ENCODE measurements at places on chromosomes 6 and 20.

GRCh38 chr6:166333172-166333995 lies 9.0 kb downstream of the SFT2D1 start:
- DNase-seq, result no peak

GRCh38 chr6:123333000-123333756 lies 303.6 kb downstream of the TRDN start:
- no peak for DNase-seq

DNA sequence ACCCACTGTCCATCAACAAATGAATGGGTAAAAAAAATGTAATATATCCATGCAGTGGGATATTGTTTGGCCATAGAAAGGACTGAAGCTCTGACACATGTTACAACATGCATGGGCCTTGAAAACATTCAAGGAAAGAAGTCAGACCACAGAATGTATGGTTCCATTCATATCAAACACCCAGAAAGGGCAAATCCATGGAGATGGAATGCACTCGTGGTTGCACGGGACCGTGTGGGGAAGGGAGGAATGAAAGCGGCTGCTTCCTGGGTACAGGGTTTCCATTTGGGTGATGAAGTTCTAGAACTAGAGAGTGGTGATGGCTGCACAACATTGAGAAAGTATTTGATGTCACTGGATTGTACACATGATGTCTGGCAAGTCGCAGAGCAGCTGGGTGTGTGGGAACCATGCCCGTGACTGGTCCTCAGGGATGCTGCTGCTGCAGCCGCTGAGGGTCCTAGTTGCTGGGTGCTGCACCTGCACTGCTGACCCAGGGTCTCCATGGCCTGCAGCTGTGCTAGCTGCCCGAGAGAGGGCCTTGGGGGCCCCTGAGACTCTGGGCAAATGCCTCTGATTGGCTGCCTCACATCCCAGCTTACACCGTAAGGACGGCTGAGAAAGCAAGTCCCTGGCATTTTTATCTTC lies 220.3 kb downstream of the NRN1 start:
- no peak for DNase-seq

GRCh38 chr6:166459272-166459671 lies 76.5 kb upstream of the MPC1 start:
- no peak for DNase-seq

GRCh38 chr6:130647246-130647645 lies 180.0 kb upstream of the SMLR1 start:
- DNase-seq, result no peak

GRCh38 chr20:3812975-3813847 lies 7.1 kb upstream of the AP5S1 start:
- DNase-seq, result no peak

DNA sequence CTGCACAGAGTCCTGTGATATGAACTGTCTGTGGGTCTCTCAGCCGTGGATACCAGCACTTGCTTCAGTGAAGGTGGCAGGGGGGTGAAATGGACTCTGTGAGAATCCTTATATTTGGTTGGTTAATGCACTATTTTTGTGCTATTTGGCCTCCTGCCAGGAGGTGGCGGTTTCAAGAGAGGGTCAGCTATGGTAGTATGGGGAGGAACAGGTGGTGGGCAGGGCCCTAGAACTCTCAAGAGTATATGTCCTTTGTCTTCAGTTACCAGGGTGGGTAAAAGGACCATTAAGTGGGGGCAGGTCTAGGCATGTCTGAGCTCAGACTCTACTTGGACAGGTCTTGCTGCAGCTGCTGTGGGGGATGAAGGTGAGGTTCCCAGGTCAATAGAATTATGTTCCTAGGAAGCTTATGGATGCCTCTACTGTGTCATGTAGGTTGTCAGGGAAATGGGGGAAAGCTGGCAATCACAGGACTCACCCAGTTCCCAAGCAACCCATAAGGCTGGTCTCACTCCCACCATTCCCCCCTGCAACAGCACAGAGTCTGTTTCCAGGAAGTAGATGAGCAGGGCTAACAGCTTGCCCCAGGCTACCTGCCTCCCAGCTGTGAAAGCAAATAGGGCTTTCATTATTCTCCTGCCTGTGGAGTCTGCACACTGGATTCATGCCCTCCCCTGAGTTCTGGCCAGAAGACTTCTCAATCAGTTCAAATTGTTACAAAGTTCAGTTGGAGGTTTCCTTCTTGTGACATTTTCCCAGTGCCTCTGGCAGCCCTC lies 56.8 kb upstream of the PHIP start:
- DNase-seq, result no peak

DNA sequence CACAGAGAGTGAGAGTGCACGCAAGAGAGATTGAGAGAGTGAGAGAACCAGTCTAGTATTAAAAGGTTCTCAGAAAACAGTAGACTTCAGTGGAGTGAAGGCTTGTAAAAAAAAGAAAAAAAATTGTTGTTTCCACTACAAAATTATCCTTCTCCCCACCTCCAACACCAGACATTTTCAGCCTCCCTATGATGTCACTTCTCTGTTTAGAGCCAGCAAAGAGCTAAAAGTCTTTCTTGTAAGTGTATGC lies 77.8 kb downstream of the BACH2 start:
- DNase-seq, result no peak

DNA sequence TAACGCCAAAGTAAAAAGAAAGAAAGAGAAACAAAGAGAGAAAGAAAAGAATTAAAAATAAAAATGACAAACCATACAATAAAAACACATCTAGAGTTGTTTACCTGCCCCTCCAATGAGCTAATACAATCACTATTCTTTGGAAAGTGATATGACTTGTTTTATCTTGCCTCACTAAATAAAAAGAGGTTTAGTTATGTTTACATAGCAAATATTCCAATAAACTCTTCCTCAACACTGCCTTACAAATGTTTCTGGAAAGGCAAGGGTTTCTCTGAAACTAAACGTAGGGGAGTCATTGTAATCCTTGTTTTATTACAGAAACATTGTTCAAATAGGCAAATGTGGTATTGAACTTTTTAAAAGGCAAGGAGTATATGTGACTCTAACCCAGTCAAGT lies 396.2 kb downstream of the EPM2A start:
- DNase-seq, result no peak

- DNase-seq, result no peak
Measured at GRCh38 chr6:142417331-142417750, 115.5 kb downstream of the ADGRG6 start.

DNA sequence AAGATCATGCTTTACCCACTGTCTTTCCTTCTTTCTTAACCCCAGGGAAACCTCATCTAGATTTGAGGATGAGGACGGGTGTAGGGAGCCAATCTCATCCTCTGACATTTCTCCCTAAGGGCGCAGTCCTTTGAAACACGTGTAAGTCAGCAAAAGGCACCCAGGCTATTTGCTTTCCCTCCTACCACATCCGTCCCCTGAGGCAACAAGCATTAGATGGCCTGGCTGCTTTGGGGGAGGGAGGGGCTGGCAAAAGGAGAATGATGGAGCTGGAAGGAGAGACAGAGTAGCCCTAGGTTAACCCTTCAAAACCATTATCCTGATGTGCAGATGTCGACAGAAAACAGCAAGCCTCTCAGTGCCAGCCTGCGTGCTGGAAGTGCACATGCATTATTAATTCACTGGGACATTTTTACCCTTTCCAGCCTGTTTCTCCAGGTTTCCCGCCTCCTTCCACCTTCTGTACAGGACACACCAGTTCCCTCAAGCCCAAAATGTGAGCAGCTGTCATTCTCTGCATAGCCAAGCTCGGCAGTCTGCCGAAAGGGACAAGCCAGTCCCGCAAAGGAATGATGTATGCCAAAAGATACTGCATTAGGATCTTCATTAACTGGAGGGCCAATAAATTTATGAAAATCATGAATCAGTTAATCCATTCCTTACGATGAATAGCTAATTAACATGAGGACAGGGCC lies 547.2 kb downstream of the CD83 start:
- no peak for DNase-seq

GRCh38 chr6:23783901-23784300 lies 342.1 kb upstream of the NRSN1 start:
- DNase-seq, result no peak

DNA sequence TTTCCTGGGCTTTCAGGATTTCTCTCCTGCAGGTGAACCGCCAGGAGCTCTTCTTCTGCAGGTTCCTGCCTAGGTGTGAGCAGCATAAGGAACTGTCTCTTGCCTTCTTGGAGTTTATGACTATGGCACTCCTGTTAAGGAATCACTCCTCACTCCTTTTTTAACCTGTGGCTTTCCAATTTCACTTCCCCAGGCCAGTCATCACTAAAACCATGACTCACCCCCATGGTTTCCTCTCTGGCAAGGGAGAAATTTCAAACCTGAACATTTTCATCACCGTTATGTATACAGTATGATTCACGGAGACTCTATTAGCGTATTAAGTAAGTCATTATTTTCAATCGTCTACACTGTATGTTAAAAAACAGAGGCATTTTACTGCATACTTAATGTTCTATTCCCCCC lies 78.2 kb upstream of the ARID1B start:
- DNase-seq, result no peak

DNA sequence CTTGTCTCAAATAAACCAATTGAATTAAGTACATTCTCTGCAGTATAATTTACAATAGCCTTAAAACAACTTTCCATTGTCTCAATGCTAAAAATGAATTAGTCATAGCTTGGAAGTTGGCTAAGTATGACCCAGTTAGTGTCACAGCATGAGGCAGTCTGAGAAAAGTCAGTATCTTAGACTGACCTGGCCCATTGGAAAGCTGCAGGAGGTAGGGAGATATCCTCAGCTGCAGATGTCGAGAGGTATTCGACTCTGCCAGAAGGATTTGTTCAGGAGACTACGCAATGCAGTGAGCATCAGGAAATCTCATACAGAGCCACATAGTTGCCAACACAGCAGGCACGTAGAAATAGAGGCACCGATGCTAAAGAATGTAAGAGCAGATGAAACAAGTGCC lies 350.9 kb upstream of the NRSN1 start:
- no peak for DNase-seq

GRCh38 chr6:149190224-149190831 lies 127.2 kb upstream of the TAB2 start:
- no peak for DNase-seq

DNA sequence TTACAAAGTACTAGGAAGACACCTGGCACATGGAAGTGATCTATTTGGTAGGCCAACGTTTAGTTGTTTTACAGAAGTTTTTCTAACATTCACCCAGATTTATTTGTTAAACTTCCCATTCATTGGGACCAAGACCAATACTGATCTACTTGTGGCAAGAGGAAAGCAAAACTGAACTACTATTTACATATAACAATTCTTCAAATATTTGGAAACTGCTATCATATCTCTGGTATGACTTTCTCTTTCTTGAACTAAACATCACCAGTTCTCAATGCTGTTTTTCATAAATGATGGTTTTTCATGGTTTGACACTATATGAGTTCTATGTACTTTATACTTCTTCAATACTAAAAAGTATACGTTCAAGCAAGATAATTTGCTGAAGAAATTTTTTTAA lies 189.2 kb downstream of the ASCC3 start:
- DNase-seq, result no peak

DNA sequence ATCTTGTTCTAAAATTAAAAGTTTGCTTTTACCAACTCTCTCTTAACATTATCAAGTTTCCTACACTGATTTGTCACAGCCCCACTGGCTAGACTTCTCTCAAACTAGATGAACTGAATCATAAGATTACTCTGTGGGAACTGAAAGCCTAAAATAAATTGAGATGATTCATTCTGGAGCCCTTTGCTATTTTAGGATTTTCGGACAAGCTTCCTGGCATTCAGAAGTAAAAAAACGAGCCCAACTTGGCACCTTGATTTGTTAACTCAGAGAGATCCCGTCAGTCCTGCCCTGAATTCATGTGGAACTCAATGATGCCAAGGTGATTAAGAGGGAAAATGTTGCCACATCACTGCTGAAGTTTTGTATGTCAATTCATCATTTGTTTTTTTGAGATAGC lies 122.0 kb upstream of the NRSN1 start:
- DNase-seq, result no peak

- DNase-seq, result no peak
Measured at GRCh38 chr6:105740946-105741645, 338.2 kb upstream of the PREP start.

DNA sequence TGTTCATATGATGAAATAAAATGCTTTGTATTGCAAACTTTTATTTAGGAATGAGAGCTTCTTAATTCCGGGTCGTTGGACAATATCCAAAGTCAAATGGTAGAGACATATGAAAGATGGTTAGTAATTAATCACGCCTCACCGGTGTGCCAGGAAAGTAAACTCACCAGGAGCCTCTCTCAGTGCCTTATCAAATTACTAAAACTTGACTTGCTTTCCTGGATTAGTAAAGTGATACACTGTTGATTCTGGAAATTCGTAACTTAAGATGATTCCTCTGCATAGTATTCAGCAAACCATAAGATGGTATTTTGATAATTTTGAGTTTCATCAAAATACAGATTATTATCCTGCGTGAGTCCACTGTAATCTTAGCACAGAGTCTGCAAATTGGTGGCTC lies 115.2 kb downstream of the PAX1 start:
- no peak for DNase-seq

GRCh38 chr20:19594896-19595295 lies 163.2 kb upstream of the RIN2 start:
- no peak for DNase-seq

- no peak for DNase-seq
Measured at GRCh38 chr6:139325125-139325524, 33.3 kb upstream of the TXLNB start.

GRCh38 chr6:273551-274058 lies 18.7 kb upstream of the DUSP22 start:
- no peak for DNase-seq

- no peak for DNase-seq
Measured at GRCh38 chr6:158938811-158939254, 61.2 kb downstream of the RSPH3 start.

- no peak for DNase-seq
Measured at GRCh38 chr20:33719277-33719988, 677 bp downstream of the PXMP4 start.

DNA sequence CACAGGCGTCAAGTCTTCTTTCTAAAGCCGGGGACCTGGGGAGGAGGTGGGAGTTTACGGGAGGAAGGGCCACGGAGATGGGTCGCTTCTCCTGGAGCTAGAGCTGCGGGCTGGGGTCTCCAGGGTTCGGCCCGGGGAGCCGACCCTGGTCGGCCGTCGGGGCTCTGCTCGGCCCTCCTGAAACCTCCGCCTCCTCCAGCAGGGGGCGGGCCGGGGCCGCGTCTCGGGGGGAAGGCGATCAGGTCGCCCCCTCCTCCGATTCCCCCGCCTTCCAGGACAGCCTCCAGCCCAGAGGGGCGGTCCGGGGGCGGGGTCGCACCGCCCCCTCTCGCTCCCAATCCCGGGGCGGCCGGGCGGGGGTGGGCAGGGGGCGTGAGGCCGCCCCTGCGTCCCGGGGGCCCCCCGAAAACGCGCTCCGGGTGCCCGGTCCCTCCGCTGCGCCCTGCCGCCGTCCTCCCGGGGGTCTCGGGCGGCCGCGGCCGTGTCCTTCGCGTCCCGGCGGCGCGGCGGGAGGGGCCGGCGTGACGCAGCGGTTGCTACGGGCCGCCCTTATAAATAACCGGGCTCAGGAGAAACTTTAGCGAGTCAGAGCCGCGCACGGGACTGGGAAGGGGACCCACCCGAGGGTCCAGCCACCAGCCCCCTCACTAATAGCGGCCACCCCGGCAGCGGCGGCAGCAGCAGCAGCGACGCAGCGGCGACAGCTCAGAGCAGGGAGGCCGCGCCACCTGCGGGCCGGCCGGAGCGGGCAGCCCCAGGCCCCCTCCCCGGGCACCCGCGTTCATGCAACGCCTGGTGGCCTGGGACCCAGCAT lies at the start of gene CEBPB:
Gene CEBPB, plus strand, starts transcription at position 580 of the 814 bp plus-strand sequence. Its CDS starts 204 bp downstream, at position 784.
- peak; percentile 47 for DNase-seq

GRCh38 chr6:163626073-163626867 lies 211.8 kb downstream of the QKI start:
- no peak for DNase-seq

- no peak for DNase-seq
Measured at GRCh38 chr6:1787894-1788293, 178.2 kb downstream of the FOXC1 start.

All from substantia nigra (tissue), 51 donors.